ENCODE measurements at places on chromosomes 1 and 21.

GRCh38 chr1:54627196-54627595 lies 3.9 kb upstream of the FAM151A start:
- DNase-seq: no peak

GRCh38 chr21:31195334-31196015 lies 148.6 kb downstream of the TIAM1 start:
- no peak for DNase-seq

DNA sequence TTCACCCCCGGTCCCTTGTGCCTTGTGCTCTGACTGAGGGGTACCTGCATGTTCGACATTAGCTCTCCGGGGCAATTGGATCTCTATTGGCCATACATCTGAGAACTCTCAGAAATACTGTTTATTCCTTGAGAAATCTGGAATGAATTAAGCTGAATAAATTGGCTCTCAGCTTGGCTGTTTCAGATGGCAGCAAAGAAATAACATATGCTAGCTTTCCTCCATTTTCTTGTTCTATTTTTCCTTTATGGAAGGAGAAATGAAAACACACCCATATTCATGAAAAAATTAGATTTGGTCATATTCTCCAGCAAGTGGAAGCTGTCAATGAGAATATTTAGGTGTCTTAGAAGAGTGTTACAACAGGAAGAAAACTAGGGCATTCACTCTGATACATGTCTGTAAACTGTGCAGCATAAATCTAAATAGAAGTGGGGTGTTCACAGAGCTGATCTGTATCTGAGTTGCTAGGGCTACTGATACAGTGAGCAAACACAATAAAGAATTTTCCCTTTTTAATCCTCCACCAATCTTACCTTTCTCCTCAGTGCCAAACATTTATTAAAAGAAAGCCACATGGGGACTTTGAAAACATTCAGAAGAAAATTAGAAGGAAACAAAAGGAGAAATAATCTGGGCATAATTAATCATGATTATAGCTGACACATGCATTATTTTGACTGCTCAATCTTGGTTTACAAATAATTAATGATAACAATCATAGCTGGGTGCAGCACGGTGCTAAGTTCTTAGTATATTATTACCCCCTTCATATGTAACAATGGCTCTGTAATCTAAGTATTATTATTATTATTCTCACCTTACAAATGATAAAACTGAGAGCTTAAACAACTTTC lies 671.9 kb upstream of the USP24 start:
- no peak for DNase-seq

DNA sequence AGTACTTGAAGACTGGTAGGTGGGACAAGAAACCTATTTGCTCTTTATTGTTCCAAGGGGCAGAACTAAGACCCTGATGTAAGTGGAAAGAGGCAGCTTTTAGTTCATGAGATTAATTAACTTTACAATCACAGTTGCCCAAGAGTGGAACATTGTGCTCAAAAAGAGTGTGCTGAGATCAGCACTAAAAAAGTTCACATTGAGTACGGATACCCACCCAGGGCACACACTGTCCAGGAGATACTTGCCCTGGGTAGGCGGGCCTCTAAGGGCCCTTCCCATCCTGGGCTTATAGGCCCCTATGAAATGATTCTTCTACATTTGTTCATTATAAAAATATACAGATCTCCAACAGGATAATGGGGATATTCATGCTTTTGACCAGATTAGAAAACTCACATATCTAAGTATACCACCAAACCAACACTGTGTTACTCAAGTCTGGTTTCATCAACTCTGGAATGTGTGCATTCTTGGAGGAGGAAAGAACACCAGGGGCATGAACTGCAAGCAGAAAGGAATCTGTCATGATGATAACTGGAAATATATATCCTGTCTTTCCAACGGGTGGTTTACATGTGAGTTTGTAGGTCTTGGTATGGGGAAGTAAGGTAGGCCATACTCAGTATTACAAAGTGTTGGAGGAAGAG lies 626.2 kb downstream of the SMYD3 start:
- DNase-seq: no peak

- DNase-seq: no peak
Observed at GRCh38 chr1:172670316-172670715, 11.4 kb downstream of the FASLG start.

GRCh38 chr1:16971341-16972188 lies 8.9 kb downstream of the MFAP2 start:
- DNase-seq: no peak

DNA sequence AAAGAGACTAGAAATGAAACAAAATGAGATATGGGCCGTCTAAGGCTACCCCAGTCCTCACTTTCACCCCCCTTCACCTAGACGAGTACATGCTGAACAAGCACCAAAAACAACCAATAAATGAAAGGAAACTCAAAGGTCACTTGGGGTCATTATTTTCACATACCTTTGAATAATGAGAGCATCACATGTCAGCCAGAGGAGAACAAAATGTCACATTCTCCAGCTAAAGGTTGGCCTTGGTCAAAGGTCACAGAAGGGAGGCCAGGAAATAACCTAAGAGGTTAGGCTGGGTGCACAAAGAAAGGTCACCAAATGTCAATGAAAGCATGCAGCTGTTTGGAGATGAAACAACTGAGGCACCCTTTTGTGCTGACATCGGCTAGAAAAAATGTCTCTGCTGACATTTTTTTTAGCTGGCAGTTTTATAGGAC lies 288.7 kb upstream of the USP25 start:
- no peak for DNase-seq

DNA sequence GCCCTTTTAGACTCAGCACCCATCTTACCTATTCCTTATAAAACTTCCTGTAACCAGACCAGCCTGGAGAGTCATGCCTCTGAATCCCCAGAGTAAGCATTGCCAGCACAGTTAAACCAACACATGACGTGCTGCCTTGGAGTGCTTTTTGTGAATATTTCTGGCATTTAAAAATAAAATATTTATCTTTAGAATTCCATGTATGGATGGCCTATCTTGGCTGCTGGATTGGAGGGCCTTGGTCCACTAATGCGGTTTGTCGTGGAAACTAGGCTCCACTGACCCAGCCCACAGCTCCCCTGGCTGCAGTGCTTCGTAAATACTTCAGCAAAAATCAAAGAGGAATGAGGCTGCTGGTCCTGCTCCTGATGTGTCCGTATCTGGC lies 17.5 kb downstream of the MTARC1 start:
- no peak for DNase-seq

DNA sequence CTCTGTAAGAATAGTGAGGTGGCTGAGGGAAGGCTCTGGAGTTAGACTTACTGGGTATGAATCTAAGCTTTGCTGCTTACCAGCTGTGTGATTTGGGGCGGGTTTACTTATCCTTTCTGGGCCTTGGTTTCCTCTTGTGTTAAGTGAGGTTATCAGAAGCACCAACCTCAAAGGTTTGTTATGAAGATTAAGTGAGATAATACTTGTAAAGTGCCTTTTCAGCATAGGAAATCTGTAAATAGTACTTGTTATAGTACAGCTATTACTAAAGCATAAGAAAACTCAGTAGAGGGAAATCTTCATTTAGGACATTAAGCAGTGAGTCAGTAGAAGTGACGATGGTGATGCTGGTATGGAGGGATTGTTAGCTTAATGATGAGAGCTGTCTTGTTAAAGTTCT lies 12.1 kb downstream of the HHAT start:
- no peak for DNase-seq

- DNase-seq: no peak
Observed at GRCh38 chr1:242187816-242188215, 188.9 kb upstream of the MAP1LC3C start.

- no peak for DNase-seq
Observed at GRCh38 chr1:219954736-219955421, 26.5 kb upstream of the SLC30A10 start.

DNA sequence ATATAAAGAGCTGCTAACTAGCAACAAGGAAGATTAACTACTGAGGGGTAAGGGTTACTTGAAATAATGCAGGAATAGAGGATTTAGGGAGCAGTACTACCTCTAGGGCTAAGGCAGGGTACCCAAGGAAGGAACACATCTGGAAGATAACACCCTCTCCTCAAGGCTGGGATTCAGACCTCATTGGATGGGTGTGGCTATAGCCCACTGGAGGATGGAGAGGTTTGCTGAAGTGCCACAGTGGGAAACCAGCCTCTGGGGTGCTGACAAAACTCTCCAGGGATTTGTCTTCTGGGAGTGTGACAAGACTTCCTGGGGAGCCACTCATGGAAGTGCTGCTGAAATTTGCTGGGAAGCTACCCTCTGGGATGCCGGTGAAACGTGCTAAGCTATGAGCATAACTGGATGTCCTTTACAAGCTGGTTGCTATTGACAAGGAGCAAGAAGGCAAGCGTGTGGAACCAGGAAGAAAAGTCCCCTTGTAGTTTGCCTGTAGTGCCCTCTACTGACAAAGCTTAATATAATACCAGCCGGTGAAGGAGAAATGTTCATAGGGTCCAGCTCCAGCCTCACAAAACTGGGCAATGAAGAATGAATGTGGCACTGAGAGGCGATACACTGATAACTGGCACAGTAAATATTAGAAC lies 122.8 kb upstream of the USP24 start:
- no peak for DNase-seq

- no peak for DNase-seq
Observed at GRCh38 chr1:185341196-185341781, 24.2 kb upstream of the IVNS1ABP start.

DNA sequence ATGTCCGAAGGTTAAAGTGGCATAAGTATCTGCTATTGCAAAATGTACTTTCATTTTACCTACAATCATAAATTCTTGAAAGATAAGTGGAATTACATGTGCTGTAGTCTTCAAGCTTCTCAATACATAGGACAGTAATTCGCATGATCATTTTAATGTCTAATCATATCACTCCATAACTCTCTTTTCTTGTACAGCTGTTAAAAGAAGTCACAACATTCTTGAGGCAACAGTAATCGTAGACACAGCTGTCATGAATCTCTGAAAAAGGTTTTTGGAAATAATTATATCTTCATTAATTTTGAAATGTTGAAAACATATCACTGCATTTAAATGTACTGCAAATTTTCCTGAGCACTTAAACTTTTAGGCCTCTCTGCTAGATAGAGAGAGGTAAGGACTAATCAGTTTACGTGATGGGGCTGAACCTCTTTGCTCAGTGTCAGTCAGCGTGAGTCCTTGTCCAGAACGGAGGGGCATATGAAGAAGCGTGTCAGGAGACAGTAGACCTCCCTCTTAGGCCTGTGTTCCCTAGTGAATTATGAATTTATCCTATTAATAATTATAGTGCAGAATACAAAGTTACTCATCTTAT lies 133.4 kb downstream of the NEK7 start:
- no peak for DNase-seq

- no peak for DNase-seq
Observed at GRCh38 chr21:31693222-31693621, 33.7 kb downstream of the SOD1 start.

DNA sequence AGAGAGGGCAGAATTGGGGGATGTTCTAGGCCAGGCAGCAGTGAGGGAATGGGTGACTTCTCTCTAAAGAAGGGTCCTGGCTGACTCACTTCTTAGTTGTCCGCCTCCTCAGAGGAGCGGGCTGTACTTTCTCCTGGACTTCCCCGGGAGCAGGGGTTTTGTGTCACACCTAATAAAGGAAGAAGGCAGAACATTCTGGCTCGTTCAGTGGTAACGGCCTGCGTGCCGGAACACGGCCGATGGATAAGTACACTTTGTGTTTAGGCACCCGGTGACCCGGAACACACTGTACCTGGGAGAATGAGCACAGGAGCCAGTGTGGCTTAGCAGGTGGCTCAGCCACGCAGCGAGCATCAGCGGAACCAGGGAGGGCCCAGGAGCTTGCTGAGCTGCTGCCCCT lies 84.7 kb downstream of the FBXO2 start:
- DNase-seq: no peak

DNA sequence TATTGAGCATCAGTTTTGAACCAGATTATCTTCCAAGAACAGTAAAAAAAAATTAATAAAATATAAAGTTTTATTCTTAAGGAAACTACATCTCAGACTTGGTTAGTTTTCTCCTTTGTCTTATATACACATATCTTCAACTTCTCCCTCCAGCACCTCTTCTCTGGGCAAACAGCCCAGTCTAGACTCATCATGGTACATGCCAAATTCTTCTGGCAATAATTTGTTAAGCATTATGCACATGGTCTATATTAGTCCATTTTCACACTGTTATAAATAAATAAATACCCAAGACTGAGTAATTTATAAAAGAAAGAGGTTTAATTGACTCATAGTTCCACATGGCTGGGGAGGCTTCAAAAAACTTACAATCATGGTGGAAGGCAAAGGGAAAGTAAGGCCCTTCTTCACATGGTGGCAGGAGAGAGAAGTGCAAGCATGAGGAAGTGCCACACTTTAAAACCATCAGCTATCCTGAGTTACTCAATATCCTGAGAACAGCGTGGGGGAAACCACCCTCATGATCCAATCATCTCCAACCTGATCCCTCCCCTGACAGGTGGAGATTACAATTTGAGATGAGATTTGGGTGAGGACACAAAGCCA lies 108.7 kb upstream of the RNPC3 start:
- no peak for DNase-seq

DNA sequence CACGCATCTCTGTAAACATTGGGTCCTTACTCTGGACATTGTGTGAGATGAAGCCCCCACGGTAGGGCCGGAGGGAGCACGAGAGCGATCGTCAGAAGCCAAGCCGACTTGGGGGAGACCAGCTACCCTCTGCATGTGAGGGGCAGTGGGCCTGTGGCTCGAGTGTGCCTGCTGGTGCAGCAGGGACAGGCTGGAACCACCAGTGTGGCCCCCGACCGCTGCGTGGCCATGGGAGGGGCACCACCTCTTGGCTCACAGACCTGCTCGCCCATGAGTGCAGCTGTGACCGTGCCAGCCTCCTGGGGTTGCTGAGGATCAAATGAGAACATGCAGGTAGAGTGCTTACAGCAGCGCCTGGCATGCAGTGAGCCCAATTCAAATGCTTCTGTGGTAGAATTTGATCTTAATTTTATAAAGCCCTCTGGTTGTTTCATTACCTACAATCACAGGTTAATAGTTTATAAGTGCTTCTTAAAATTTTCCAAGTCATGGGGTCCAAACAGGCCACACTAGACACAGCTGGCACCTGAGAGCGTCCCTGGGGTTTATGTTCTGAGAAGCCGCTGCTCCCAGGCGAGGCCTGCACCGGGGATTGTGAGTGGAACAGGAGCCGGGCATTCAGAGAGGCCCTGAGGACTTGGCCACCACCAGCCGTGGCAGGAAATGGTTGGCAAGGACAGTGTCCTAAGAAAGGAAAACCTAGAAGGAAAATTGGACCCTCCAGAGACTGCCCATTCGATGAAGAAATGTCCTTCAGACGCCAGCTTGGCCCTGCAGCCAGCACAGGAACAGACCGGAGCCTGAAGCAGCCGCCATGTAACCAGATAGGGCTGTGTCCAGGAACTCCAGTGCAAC lies 22.6 kb upstream of the ADARB1 start:
- DNase-seq: no peak

- DNase-seq: no peak
Observed at GRCh38 chr1:188986745-188987417, 1490.8 kb downstream of the BRINP3 start.
